Hippocampal formation (tissue), 2 donors: ENCODE measurements at places on chromosomes 5 and 9.

- DNase-seq = no peak
Observed at GRCh38 chr5:58885260-58885659, 302.4 kb downstream of the RAB3C start.

DNA sequence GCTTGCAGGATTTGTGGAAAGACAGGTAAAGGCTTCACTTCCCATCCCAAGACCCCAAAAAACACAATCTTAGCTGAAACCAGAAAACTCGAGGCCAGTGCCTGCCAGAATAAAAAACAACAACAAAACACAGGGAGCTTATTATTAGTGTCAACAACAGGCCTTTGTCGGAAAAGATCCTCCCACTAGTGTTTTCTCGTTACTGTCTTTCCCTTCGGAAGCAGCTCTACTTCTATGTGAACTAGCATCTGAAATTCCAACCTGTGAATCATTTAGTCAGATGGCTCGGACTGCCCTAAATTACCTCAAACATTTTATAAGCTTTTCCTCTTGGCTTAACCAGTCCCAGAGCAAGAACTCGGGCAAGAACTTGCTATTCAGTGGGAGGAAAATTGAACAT lies 122.2 kb upstream of the GNA14 start:
- DNase-seq = peak; percentile 90

DNA sequence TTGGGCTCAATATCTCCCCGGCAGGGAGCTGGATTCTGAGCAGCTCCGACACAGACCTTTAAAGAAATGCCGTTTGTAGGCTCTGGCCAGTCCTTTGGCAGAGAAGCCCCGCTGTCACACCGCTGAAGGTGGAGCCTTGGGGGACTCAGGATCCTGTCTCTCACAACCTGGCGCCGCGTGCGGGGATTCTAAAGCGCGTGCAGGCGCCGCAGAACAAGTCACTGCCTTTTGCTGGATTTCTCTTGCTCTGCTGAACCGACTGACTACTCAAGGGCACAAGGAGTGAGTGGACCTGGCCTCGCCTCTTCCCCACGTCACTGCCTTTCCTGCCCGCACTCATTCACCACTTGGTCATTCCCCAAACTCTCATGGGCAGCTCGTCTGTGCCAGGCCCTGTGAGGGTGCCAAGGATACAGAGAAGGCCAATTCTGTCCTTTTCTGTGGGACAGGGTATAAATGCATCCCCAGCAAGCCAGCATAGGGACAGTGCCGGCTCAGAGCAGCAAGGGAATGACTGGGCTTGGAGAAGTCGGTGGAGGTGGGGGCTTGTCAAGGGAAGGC lies 69.3 kb downstream of the CRB2 start:
- peak; percentile 39 for DNase-seq

DNA sequence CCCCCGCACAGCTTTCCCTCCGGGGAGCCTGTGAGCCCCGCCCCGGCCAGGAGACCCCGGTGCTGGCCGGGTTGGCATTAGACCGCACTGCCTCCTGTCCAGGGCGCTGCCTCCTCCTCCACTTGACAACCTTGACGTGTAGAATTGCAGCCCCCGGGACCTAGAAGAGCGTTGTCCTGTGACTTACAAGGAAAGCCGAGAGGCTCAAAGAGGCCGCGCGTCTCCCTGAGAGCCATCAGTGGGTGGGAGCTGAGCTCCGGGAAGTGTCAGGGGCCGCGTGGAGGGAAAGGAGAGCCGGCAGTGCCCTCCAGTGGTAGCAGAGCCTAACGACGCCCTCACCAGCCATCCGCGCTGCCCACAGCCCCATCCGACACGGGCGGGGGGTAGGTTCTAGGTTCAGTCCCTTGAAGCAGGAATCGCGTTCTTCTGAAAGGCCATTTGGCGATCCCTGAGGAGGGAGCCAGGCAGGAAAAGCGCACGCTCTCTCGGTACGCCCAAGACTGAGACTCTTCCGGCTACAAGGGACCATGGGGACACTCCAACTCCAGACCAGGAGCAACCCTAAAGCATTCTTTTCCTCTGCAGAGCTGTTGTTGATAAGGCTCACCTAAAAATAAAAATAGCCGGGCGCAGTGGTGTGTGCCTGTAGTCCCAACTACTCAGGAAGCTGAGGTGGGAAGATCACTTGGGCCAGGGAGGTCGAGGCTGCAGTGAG lies 40.6 kb upstream of the SAP30L start:
- DNase-seq = peak; percentile 47

DNA sequence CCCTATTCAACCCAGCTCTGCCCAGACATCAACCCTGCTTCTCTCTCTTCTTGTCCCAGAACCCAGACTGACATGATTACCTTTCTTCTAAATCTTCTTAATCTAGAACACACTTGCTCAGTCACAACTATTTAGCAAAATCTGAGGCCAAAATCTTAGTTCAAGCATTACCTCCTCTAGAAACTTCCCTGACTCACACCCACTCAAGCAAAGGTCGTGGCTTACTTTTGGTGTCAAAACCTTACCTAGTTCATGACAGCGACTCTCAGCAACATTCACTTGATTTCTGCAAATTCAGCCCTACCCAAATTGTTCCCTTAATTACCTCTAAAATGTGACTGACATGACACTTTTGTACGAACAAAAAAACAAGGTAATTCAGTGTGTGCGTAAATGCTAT lies 130.2 kb downstream of the TLE1 start:
- no peak for DNase-seq

DNA sequence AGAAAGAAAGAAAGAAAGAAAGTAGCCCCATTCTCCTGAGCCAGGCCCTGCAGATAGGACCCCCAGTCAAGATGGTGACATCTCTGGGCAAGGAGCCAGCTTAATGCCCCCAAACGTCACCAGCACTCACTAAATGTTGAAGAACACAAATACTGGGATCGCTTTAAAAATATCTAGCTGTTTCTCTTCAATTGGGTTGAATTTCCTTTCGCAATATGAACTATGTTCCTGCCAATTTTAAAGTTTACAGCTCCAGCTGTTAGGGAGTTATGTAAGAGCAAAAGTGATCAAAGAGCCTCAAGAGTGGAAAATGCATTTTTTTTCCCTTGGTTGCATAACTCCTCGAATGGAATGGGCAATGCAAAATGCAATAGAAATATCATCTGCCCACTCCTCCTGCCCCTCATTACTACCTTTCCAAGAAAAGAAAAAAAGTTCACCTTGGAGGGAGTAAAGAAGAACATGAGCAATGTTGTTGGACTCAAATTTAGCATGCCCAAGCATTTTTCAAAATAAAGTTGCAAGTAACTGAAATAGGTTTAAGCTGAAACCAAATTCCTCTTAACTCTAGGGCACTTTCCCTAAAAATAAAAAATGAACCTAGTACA lies 244.2 kb upstream of the PIK3R1 start:
- DNase-seq = no peak

- no peak for DNase-seq
Observed at GRCh38 chr5:114477816-114478334, 116.0 kb downstream of the KCNN2 start.

DNA sequence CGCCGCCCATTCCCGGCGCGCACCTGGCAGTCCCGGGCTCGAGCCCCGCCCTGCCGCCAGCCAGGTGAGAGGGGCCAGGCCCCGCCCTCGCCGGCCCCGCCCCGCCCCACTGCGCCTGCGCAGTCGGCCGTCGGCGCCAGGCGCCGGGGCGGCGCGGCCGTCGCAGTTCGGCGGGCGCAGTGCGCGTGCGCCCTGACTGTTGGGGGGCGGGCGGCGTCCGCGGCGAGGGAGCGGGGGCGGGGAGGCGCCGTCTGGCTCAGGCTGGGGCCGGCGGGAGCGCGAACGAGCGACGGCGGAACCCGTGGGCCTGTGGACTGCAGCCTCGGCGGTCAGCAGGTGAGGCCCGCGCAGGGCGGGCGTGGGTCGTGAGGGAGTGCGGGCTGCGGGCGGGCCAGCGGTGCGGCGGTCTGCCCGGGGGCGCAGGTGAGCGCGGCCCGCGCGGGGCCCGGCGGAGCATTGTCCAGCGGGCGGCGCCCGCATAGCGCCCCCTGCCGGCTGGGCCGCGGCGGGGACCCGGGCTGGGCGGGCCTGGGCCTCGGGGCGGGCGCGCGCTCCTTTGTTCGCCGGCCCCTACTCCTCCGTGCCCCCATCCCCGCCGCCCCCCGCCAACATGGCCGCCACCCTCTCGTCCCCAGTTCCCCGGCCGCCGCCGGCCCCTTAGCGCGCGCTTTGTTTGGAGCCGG lies at the start of gene SPIN1:
TSS of gene SPIN1 (plus strand) at position 242 of the 683 bp plus-strand sequence. CDS start 38,096 bp downstream, outside the sequence.
- peak; percentile 75 for DNase-seq

DNA sequence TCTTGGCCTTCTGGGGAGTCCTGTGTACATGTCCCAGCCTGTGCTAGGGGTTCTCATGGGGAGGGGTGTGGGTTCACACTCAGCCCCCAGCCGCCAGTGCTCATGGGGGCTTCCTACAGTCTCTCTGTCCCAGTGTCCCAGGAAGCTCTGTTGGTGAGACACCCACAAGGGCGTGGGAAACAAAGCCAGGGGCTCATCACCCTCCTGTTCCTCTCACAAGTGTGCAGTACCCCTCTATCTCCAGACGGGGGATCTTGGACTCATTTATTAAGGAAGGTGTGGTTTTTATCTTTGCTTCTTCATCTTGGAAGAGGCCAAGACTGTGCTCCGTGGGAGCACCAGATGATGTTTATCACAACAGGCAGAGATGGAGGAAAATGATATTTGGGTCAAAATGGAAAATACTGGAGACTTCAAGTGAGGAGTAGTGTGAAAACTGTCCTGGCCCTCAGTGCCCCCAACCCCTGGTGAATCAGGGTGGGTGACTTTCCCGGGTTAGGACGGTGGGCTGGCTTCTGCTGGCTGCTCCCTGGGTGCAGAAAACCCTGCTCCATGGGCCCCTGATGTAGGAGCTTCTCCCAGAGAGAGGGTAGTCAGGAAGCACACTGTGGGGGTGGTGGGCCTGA lies 15.2 kb downstream of the TMEM171 start:
- no peak for DNase-seq

GRCh38 chr9:73037613-73038012 lies 84.8 kb upstream of the ALDH1A1 start:
- DNase-seq = no peak

DNA sequence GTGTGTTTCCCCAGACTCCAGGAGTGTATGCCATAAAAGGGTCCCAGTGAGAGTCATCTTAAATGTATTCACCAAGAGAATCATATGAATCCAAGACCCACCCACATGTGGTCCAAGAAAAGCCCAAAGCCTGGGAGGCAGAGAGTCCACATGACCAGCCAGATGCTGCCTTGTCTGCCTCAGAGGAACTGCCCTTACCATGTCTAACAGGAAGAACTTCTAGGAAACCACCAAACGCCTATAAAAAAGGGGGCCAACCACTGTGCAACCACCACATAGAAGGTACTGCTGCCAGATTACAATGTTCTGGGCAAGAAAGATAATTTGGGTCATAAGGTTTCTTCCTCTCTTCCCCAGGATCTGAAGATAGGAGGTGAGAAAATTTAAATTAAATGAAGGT lies 129.8 kb upstream of the SLC24A2 start:
- DNase-seq = no peak

DNA sequence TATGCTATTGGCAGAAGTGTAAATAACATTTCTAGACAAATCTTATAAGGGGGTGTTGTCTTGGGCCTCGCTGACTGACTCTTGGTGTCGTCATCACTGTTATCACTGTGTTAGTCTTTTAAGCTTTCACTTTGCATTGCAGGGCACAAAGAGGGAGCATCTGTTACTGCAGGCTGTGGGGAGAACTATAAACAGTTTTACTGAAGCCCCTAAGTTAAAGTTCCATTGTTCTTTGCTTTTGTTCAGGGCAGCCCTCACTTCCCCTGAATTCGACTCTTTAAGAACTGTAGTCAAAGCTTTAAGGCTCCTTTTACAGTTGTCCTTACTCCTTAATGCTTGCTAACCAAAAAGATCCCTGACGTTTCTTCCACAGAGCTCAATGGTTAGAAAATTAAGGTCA lies 605.0 kb downstream of the RAB3C start:
- no peak for DNase-seq

DNA sequence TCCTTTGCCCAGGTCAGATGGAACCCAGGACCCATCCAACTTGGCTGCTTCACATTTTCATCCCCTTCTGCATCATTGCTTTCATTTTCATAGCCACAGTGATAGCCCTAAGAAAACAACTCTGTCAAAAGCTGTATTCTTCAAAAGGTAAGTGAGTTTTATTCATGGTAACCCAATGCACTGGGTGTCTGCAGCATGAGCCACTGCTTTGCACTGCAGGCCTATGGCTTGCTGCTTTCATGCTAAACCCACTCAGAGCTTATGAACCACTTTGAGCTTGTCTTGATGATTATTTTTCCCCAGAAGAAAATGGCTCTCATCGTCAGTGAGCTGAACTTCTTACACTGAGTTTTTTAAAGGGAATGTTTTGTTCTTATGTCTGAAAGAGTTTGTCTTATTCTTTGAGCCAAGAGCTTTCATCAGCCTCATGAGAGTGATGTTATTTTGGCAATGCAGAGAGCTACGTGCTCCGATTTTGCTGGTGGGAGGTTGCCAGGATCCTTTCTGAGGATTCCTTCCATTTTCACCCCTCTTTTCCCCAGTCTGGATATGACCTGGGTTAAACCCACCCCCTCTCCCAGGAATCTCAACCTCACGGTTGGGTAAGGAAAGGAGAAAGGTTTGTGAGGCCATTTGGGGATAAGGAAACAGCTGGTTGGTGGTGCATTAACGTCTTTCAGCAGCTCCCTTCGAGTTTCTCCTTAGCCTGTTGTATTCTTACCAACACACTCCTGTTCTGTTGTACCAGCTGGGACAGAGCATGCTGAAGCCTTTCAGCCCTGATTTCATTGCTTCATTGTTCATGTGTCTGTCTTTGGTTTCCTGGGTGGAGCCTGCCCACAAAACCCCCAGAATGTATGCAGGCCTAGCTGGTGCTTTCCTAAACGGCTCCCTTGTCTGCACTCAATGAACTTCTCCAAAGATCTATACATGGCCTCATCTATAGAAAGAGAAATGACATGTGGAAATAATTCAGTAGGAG lies 47.6 kb downstream of the PDCD1LG2 start:
- DNase-seq = peak; percentile 13

GRCh38 chr5:75054134-75054930 lies 2.0 kb upstream of the GCNT4 start:
- no peak for DNase-seq

GRCh38 chr9:83521411-83521810 lies 16.8 kb downstream of the FRMD3 start:
- no peak for DNase-seq

DNA sequence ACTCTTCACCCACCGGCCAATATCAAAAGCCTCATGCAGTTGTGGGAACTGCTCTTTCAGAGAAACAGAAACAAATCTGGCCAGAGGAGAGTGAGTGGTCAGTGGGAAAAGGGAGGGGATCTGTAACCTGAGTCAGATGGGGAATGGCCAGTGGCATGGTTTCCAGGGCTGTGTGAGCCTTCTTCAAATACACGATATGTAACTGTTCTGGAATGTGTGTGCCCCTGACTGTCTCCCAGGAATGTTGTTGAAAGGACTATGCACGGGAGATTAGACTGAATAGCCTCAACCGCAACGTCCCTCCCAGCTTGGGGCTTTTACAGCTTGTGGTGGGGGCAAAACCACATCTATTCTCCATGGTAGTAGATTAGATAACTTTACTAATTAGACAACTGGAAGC lies 60.8 kb downstream of the SH3TC2 start:
- no peak for DNase-seq
